ENCODE measurements at places on chromosomes 12 and 14. TPM values are rescaled to one million over a fixed set of nuclear protein-coding genes. Genes with fewer than 3 reads are reported as not detected.

EFS gene
- not detected for total RNA-seq

MSI1 gene
- total RNA-seq: not detected

PELI2 gene
- total RNA-seq: 11.3 TPM

GPR162 gene
- total RNA-seq: 0.30 TPM

- H3K27me3 ChIP-seq: no peaks in the 10 kb centered on the region
- no peak overlapping the region for H3K4me3 ChIP-seq
- no peak overlapping the region for H3K27ac ChIP-seq
- H3K4me1 ChIP-seq: no peaks in the 10 kb centered on the region
- peak; percentile 55 for DNase-seq
Observed at GRCh38 chr14:100440207-100440631, 117.1 kb downstream of the SLC25A47 start.

- no peaks in the 10 kb centered on the region for H3K36me3 ChIP-seq
- no peaks in the 10 kb centered on the region for H3K27me3 ChIP-seq
- no peak overlapping the region for H3K27ac ChIP-seq
- DNase-seq: no peak
- no peak overlapping the region for H3K4me3 ChIP-seq
- H3K4me1 ChIP-seq: no peaks in the 10 kb centered on the region
Observed at GRCh38 chr14:54754623-54755386, 147.8 kb downstream of the GCH1 start.

GRCh38 chr12:88400302-88400701 lies 180.0 kb downstream of the KITLG start:
- no peaks in the 10 kb centered on the region for H3K4me1 ChIP-seq
- no peak overlapping the region for H3K4me3 ChIP-seq
- H3K27me3 ChIP-seq: no peaks in the 10 kb centered on the region
- H3K36me3 ChIP-seq: no peaks in the 10 kb centered on the region

GRCh38 chr14:104346608-104347007 lies 208.2 kb downstream of the KIF26A start:
- no peak overlapping the region for H3K4me3 ChIP-seq
- H3K27ac ChIP-seq: no peak overlapping the region
- no peaks in the 10 kb centered on the region for H3K36me3 ChIP-seq

DNA sequence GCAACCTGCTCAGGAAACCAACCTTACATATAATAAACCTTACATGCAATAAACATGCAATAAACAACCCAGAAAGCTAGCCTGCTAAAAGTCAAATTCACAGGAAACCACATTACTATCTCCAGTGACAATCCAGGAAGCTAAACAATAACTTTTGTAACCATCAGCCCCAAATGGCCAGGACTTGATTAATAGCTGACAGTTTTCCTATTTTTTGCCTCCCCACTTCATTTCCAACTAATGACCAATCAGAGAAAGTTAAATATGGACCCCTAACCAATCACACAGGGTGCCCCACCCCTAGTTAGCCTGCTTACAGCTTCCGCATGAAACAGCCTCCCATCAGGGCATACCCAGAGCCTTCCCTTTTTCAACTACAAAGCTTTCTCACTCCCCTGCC lies 152.2 kb upstream of the LMNTD1 start:
- H3K4me3 ChIP-seq: no peak overlapping the region
- no peak for DNase-seq
- H3K27ac ChIP-seq: no peak overlapping the region
- H3K4me1 ChIP-seq: no peaks in the 10 kb centered on the region

DNA sequence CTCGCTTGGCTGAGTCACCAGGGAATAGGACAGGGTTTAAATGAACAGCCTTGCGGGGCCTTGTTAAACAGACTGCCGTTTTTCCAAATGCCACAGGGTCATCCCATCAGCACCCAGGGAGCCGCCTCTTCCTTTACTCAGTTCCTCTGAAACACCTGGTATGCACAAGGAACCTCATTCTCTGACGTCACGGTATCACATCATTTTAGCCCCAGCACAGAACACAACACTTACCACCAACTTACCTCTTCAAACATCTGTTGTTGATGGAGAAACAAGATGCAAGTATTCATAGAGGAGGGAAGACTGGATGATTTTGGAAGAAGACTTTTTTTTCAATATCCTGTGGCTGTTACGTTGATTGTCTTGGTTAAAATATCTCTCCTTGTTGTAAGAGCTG lies 535.3 kb upstream of the TMEM132C start:
- no peak overlapping the region for H3K27ac ChIP-seq
- no peaks in the 10 kb centered on the region for H3K4me1 ChIP-seq
- no peak for DNase-seq
- H3K36me3 ChIP-seq: no peaks in the 10 kb centered on the region
- no peaks in the 10 kb centered on the region for H3K27me3 ChIP-seq

- no peaks in the 10 kb centered on the region for H3K36me3 ChIP-seq
- no peaks in the 10 kb centered on the region for H3K4me1 ChIP-seq
- no peak overlapping the region for H3K27ac ChIP-seq
Observed at GRCh38 chr14:51521764-51522163, 129.9 kb upstream of the FRMD6 start.

DNA sequence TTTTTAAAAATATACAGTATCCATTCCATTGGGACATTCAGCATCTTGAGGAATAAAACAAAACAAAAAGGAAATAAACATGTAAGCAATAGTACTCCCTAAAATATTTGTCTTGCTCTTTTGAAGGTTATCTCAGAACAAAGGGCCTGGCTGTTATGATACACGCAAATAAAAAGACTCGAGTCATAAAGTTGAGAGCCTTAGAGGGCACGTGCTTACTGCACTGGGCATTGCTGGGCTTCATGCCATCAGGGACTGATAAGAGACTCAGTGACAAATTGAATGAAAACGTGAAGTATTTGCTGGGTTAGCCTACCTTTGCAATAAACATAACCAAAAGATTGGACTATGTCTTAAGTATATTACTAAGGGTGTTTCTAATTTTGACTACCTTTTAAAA lies 118.9 kb downstream of the SLC35F4 start:
- H3K27me3 ChIP-seq: no peaks in the 10 kb centered on the region
- H3K27ac ChIP-seq: no peak overlapping the region
- H3K36me3 ChIP-seq: no peaks in the 10 kb centered on the region
- DNase-seq: no peak
- no peaks in the 10 kb centered on the region for H3K4me1 ChIP-seq
- no peak overlapping the region for H3K4me3 ChIP-seq

GRCh38 chr12:130339951-130340350 lies 2.3 kb downstream of the PIWIL1 start:
- no peak overlapping the region for H3K4me3 ChIP-seq
- H3K27me3 ChIP-seq: no peaks in the 10 kb centered on the region
- no peaks in the 10 kb centered on the region for H3K36me3 ChIP-seq
- H3K27ac ChIP-seq: no peak overlapping the region
- H3K4me1 ChIP-seq: no peaks in the 10 kb centered on the region
- no peak for DNase-seq

DNA sequence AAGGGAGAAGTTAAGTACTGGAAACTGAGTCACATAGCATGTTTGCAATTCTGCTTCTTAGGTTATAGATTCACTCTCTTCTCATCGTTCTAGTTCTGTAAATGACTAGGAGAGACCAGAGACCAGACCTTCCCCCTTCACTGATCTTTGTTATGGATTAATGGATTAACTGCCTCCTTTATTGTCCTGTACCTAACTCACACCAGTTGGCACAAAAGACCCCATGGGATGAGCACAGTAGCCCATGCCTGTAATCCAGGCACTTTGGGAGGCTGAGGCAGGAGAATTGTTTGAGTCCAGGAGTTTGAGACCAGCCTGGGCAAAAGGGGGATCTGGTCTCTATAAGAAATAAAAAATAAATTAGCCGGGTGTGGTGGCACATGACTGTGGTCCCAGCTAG lies 20.8 kb downstream of the BCAT1 start:
- DNase-seq: no peak
- H3K4me1 ChIP-seq: no peaks in the 10 kb centered on the region
- H3K27ac ChIP-seq: no peak overlapping the region
- H3K27me3 ChIP-seq: no peaks in the 10 kb centered on the region
